ENCODE measurements at places on chromosomes 7 and 10.

DNA sequence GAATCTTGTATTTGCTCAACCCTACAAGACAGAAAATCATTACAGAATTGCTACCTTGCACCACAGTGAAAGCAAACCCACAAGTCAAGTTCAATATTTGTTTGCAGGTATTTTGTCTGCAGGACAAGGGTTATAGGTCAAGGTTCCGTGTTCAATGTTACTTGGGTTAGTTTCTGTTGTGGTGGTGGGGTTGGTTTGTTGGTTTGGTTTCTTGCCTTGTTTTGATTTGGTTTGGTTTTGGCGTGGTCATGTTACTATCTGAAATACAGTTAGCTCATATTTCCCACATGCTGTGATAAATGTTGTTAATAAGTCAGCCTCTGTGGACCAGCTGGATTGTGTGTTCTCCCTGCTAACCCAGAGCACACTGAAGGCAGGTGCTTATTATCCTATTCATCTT is 75.6 kb upstream of the INSIG1 start:
- DNase-seq, result no peak

DNA sequence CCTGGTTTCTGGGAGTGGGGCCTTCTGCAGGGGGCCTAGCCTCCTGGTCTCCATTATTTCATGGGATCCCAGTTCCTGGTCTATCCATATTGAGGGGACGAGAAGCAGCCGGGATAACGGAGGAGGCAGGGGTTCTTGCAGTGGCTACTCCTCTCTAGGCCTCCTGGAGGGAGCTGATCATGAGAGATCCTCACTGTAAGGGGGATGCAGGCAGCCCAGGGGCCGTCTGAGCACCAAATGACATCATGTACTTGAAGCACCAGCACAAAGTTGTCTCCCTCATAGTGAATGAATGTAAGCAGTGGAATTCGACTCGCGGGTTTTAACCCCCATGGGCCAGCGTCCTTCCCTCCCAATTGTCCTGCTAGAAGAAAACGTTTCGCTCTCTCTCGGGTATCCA is 964 bp upstream of the ADCY1 start:
- DNase-seq, result no peak

DNA sequence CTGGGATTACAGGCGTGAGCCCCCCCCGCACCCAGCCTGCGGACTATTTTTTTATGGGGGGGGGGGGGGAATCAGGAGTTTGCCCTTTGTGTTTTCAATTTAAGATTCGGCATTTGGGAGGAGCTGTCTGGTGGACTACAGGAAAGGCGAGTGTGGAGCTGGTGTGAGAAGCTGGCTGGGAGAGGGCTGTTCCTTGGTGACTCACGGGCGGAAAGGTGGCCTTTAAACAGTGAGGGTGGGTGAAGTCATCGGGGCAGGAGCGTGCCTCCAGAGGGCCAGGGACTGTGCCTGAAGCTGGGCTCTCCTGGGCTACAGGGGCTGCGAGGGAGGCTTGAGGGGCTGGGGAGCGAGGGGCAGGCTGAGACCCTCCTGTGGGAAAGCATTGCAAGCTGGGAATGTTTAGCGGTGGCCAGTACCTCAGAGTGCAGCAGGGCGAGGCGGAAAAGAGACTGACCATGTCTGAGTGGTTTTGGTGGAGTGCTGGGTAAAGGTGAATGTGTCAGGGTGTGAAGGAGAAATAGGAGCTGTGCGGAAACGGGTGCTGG is 39.7 kb upstream of the ZNF32 start:
- DNase-seq, result no peak

DNA sequence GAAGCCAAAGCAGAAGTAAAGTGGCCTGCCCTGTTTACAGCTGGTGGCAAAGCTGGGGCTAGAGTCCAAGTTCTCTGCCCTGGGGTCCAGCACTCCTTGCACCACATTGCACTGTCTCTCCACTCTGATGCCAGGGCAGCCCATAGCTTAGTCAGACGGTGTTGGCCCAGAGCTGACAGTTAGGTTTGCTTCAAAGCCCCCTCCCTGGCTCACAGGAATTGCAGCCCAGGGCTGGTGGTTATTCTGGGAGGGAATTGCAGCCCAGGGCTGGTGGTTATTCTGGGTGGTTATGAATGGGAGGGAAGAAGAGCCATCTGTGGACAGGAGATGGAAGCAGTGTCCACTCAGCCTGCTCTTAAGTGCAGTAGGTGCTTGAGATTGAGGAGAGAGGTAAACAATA is 88.9 kb downstream of the SCRN1 start:
- DNase-seq, result no peak

- DNase-seq, result no peak
These were observed 151.9 kb downstream of the CHRM2 start for GRCh38 chr7:137020351-137020750.

DNA sequence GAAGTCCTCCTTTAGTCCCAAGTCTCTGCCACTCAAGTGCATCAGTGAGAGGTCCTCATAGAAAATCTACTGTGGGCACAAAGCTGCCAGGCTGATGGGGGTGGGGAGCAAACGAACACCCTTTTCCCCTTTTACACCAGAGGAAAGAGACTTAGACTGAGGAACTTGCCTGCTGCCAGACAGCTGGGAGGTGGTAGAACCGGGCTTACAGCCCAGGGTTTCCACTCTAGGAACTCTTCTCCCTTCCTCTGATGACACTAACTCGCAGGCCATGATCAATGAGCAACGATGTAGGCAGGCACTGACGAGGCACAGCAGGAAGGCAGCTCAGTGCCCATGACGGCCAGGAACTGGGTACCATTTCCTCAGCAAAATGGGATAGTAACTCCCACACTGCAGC is 11.0 kb upstream of the SH2D4B start:
- peak; percentile 56 for DNase-seq

GRCh38 chr7:26858735-26859134 is 5.7 kb downstream of the SKAP2 start:
- no peak for DNase-seq
